Activated CD4-positive, alpha-beta T cell treated with anti-CD3 and anti-CD28 coated beads for 4 hours (primary cell): ENCODE measurements at places on chromosomes 1 and 21.

GRCh38 chr21:44708213-44708865, 3.0 kb downstream of the TSPEAR start:
- no peak for DNase-seq

- no peak for DNase-seq
Measured at GRCh38 chr1:222918801-222919477, 104.1 kb downstream of the DISP1 start.

GRCh38 chr1:18128298-18128697, 20.7 kb downstream of the IGSF21 start:
- DNase-seq = no peak

- DNase-seq = no peak
Measured at GRCh38 chr1:161966067-161966466, 57.6 kb downstream of the OLFML2B start.

- no peak for DNase-seq
Measured at GRCh38 chr1:59730759-59731478, 83.8 kb upstream of the HOOK1 start.

DNA sequence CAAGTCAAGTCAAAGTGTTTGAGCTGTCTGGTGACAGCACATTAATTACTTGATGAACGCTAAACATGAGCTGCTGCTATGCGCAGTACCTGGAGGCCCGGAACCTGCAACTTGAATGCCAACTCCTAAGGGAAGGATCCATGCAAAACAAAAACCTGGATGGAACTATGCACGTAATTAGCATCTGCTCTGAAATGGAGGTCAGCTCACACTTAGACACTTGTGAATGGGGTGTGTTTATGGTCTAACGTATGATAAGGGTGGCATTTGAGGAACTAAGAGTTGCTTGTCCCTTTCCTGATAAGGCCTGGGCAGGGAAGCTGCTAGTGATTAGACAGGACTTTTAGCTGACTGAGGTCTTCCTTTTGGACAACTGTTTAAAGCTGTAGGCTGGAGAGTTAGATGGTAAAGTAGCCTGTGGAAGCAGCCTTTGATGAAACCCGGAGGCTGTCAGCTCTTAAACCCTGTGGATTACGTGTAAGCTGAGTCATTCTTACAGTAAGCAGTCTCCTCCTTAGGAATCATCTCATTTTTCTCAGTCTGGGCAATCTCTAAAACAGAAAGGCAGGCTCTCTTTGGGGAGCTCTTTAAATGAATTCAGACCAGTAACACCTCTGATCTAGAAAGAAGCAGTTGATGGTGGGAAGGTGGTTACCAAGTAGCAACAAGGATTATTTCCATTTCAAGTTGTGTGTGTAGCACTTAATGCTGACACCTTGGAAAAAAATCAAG, 6.8 kb downstream of the TENT5C start:
- no peak for DNase-seq

DNA sequence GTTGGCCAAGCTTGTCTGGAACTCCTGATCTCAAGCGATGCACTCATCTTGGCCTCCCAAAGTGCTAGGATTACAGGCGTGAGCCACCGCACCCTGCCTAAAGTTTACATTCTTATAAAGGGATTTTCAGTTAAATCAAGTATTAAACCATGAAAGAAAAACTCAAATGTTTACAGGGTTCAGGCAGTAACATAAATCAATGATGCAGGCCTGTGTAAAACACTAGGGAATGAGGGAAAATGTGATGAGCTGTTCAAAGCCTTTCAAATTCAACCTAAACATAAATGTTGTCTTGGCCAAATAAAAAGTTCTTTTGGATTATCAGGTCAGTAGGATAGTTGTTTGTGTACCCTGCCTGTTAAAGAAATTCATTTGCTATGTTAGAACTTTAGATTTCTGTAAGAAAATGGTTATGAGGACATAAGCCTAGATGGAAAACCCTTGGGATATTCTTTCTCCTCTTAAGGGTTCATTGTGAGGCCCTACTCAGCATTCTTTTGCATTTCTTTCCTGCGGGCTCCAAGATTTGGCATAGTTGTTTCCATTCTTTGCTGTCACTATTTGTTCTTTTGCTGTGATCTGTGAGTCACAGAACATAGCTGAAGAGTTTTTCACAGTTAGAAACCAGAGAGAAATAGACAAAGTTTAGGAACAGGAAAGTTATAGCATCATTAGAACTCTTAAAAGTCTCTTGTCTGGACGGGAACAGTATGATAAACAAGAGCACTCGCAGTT, 8.9 kb upstream of the ZRANB2 start:
- DNase-seq = no peak

- no peak for DNase-seq
Measured at GRCh38 chr21:36839123-36839522, 127.3 kb downstream of the HLCS start.

DNA sequence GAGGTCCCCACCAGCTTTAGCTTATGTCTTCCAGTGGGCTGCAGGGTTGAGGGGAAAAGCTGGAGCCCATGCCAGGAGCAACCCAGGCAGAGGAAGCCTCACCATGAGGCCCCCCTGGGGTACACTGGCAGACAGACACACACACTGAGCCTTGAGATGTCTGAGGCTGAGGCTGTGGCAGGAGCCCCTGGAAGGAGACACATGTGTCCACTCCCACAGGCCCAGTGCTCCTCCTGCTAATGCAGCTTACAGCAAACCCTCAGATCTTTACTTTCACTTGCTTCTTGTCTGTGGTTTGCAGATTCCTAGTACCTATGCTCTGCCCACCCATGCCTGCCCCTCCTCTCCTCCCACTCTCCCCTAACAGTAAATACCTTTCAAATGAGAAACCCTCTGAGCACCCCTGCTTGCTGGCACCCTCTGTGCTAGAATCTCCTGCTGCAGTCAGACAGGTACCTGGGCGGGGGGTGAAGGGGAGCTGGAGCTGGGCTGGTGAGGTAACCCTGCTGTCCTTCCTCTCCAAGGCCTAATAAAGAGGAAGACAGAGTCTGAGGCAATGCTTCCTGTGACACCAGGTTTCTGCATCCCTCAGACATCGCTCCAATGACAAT, 63.4 kb upstream of the NEK2 start:
- DNase-seq = peak; percentile 13

DNA sequence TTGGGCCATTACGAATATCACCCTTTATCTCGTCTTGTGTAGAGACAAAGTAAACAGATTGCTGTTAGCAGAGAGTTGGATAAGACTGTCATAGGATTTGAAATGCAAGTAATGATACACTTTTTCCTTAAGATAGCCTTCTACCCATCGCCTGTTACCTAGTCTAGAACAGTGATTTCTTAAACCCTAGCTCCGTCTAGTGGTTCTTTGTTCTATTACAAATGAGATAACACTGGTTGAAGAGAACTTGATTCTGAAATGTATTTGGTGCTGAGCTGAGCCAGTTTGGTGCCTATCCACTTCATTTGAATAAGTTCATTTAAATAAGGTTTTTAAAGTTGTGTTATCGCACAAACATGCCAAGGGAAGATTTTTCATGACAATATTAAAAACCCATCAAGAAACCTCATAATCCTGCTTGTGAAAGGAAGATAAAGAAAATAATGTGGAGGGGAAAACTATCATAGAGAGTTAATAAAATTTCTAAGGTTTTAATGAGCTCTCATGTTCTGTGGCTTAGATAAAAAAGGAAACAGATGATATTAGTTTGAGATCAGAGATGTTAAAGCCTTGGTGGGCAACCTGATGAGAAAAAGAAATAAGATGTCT, 1.5 kb upstream of the KCNH1 start:
- DNase-seq = no peak

DNA sequence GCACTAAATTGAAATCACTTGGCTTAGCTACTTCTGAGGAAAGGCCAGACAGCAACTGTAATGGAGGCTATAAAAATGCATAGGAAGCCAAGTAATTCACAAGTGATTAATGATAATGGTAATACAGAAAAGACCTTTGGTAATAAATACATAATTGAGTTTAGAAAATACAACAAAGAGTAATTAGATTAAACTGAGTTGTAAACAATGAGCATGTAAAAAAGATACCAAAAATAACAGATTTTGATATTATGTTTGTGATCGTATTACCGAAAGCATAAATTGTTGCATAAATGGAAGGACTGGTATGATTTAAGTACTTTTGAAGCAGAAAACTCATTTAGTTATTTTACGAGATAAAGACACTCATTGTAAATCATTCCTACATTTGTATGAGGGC, 556.7 kb upstream of the TMPRSS15 start:
- no peak for DNase-seq

- DNase-seq = no peak
Measured at GRCh38 chr1:94698759-94699502, 121.2 kb upstream of the SLC44A3 start.

DNA sequence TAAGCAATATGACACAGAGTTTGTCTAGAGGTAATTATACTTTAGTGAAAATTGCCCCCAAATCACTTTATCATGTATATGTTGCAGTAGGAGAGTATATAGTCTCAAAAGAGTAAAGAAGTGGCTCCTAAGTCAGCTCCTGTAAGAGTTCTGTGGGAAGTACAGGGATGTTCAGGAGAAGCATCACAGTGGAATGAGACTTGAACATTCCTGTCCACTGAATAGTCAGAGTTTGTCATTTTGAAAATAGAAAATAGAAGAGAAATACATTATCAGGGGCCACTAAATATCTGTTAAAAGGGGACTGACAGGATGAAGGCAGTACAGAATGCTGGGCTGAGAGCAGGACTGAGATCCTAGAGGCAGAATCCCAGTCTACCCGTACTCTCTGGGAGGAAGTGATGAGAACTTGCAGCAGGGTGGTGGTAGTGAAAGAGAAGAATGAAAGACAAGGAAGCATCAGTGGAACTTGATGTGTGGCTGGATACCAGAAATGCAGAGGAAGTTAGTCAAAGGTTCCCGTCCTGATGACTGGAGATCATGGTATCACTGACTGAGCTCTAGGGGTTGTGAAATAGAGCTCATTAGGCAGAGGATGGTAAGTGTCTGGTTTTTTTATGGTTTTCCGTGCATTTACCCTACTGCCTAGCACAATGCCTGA, 153.4 kb downstream of the FMN2 start:
- no peak for DNase-seq

GRCh38 chr1:173268786-173269277, 61.7 kb upstream of the TNFSF4 start:
- no peak for DNase-seq

- no peak for DNase-seq
Measured at GRCh38 chr1:197519741-197520334, 251.8 kb downstream of the CRB1 start.

DNA sequence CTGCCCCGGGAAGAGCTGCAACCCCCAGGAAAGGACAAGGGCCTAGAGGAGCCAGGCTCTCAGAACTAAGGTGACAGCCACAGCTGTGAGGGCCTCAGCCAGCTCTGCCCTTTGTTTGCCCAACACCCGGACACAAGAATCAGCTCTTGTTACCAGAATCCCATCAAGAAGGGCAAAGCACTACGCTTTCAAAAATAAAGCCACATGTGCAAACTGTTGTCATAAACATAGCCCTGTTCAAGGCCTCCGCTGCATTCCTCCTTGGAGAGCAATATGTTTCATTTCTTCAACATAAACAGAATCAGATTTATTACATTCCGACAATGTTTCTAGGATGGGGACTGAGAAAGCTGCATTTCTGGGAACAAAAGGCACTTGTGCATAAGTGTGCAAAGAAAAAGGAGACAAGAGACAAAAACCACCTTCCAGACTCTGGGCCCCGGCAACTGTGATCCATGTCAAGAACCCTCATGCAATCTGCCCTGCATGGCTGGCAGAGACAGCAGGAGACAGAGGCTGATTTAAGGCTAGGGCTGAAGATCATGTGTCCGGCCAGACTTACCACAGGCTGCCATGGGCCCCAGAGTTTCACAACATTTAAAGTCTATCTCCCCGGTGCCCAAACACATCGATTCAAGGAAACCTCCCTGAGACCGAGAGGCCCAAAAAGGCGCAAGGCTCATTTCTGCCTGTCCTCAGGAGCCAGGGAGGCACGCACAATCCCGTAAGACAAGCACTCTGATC, 71.0 kb downstream of the SSBP3 start:
- no peak for DNase-seq

DNA sequence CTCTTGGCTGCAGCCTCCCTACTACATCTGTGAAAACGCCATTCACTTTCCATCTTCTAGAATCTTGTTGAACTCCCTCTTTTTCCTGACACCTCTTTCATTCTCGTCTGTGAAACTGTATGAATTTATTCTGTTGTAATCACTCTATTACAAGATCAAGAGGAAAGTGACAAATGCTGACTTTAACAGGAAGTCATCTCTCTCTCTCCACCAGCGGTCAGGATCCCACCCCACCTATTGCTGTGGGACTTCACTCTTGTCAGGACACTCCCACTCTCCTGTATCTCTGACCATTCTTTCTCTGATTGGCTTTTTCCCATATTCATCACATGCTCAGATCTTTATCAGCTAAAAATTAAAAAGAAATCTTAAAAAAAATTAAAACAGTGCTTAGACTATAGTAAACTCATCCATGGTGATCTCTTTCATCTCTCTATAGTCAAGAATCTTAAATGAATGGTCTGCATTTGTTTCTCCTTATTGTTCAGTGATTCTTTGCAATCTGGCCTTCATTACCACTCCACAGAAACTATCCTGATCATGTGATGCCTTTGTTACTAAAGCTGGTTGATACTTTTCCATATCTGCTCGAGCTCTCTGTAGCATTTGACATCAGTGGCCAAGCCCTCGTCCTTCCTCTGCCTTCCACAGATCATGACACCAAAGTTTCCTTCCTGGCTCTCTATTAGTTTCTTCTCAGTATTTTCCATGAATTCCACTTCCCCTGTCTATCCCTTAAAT, 113.6 kb downstream of the UCHL5 start:
- no peak for DNase-seq

DNA sequence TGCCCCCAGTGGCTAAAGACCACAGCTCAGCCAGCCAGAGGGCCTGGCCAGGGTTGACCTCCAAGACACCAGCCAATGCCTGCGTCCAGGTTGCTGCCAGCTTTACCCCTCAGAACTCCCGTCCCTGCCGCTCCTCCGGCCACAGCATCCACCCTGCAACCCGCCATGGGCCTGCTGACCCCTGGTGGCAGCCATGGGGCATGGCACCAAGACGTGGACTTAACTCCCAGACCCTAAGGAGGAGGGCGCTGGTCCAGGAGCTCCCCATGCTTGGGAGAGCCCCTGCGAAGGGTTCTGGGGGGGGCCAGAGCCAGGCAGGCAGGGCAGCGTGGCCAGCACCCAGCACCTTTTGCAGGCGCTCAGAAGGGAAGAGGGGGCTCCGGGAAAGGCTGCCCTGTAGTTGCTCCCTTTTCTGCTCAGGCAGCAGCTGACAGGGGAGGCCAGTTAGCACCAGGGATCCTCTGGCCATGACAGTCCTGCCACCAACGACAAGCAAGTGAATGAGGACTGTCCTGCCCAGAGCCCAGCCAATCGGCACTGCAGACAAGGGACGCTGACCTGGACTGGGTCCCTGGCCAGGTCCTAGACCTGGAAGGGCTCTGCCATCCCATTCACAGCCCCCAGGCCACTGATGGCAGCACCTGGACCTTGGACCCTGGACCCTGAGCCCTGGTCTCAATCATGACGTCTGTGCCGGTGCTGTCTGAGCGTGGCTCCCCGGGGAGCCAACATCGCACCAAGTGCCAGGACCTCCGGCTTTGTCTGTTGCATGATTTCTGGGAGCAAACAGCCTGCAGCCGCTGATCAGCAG, 246.2 kb downstream of the NPHP4 start:
- DNase-seq = peak; percentile 46

DNA sequence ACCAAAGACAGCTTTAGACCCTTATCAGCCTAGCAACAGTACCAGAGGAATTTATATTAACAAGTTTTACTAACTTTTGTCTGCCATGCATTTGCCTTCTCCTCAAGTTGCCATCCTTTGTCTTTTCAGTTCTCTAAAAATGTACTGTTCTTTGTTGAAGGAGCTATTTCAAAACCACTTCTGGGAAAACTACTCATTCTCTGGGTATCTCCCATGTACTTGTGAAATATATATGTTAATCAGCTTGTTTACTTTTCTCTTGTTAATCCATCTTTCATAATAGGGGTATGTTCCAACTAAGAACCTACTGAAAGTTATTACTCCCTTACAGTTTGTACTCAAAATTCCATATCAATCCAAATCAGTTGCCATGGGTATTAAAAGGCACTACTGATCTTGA, 16.3 kb downstream of the DPYD start:
- DNase-seq = no peak
